CD8-positive, alpha-beta memory T cell (primary cell): ENCODE measurements at places on chromosomes 6 and 20. TPM values are rescaled to one million over a fixed set of nuclear protein-coding genes. Genes with fewer than 3 reads are reported as not detected.

Gene MUCL3
- not detected for total RNA-seq

Gene LY86
- 0.31 TPM for total RNA-seq

Gene RIMS4
- not detected for total RNA-seq

Gene CPNE5
- total RNA-seq = 0.59 TPM

Gene DSP
- 0.04 TPM for total RNA-seq

Gene FOXA2
- total RNA-seq = not detected

Gene EDN3
- total RNA-seq = not detected

Gene CDH26
- 0.91 TPM for total RNA-seq

Gene GINS1
- total RNA-seq = 26.0 TPM

Gene GDAP1L1
- not detected for total RNA-seq

Gene PMEPA1
- total RNA-seq = 4.4 TPM

Gene BPIFB4
- total RNA-seq = not detected

Gene SPEF1
- 0.13 TPM for total RNA-seq

Gene HTR1B
- not detected for total RNA-seq

Gene SHLD1
- 9.1 TPM for total RNA-seq

Gene BFSP1
- total RNA-seq = 0.24 TPM

Gene MEP1A
- total RNA-seq = not detected

Gene TNNC2
- total RNA-seq = not detected

Gene PCSK2
- not detected for total RNA-seq

Gene TBC1D7
- total RNA-seq = 23.2 TPM

Gene GPRC6A
- total RNA-seq = not detected

Gene ASIP
- total RNA-seq = not detected

Gene NHLRC1
- 0.24 TPM for total RNA-seq

Gene LGSN
- total RNA-seq = not detected

Gene GTF2H4
- 48.2 TPM for total RNA-seq

Gene L3MBTL1
- 4.6 TPM for total RNA-seq

Gene BAG2
- 10.4 TPM for total RNA-seq

Gene RAD21L1
- not detected for total RNA-seq

Gene DLK2
- total RNA-seq = 1.9 TPM

Gene LY6G5C
- total RNA-seq = 4.5 TPM

Gene DZANK1
- 3.1 TPM for total RNA-seq

Gene SDC4
- 91.3 TPM for total RNA-seq

Gene C20orf141
- total RNA-seq = not detected

Gene HFE
- total RNA-seq = 1.1 TPM

Gene LINC00237
- not detected for total RNA-seq

Gene CTCFL
- total RNA-seq = not detected

Gene NPBWR2
- total RNA-seq = not detected

Gene ARG1
- not detected for total RNA-seq

Gene RBM39
- total RNA-seq = 349 TPM

Gene KCNK16
- total RNA-seq = not detected

Gene GLP1R
- not detected for total RNA-seq

Gene SLC24A3
- total RNA-seq = not detected

Gene EFCAB8
- 0.69 TPM for total RNA-seq

Gene RSPO3
- total RNA-seq = not detected

Gene LZTS3
- 1.0 TPM for total RNA-seq

Gene MAFB
- 1.7 TPM for total RNA-seq

Gene MKKS
- 8.2 TPM for total RNA-seq

Gene OR2J3
- not detected for total RNA-seq

Gene TPBG
- not detected for total RNA-seq
